ENCODE measurements at places on chromosomes 6 and 20.

DNA sequence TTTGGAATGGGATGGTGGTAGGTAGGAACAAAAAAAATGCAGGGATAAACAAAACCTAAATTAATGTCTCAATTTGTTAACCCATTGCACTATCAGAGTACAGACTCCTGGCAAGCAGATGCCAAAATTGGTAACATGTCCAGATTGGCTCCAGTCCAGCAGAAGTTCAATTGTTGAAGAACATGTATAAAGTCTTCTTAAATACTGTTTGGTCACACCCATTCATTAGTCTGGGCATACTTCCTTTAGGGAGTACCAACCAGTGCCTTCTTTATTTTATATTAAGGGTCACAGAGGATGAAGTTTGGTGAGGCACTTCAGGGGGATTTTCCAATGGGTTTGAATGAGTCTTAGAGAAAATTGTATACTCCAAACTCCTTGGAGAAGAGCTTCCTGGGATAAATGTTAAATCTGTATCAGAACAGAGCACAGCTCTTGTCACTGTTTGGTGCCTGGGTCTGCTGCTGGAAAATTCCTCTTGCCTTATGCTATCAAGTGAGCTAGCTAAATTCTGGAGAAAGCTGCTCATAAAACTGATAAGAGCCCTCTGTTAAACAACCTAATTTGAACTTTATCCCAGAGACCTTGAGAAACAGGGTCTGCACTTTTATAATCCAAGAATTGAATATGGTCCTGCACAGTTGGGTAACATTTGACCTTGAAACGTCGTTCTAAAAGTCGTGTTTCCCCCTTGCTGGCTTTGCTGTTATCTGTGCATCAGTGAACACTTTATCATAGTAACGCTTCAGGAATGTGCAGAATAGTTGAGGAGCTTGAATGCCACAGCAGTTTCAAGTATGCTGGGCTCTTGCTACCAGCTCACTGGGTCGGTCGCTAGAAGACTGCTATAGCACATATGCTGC, 334.1 kb upstream of the CITED2 start:
- DNase-seq: peak; percentile 80

DNA sequence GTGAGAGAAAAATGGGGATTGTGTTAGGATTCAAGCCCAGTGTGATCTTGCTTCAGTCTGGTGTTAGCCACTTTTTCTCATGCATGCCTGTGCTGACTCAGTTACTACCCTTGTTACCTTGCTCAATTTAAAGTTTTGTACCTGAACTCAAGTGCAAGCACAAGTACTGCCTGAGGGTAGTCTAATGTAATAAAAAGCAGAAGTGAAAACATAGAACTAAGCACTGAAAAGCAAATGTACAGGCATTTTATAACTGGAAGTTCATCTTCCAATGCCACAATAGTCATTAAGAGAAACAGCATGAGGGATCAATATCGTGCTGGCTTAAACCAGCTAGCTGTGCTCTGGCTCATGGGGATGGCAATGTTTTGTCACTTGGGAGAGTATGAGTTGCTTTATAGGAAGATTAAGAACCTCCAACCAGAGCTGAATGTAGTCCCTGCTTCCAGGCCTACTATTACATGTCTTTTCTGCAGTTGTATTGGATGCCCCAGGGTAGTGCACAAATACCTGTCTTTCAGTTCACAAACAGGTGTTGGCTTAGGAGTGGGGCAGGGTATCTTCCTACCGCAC, 48.7 kb downstream of the SLC35F1 start:
- DNase-seq: no peak

GRCh38 chr6:118890997-118891790, 2.8 kb upstream of the ASF1A start:
- no peak for DNase-seq

GRCh38 chr6:7213416-7213815, 99.6 kb downstream of the SSR1 start:
- DNase-seq: no peak

GRCh38 chr6:75345413-75345812, 60.8 kb upstream of the TMEM30A start:
- DNase-seq: no peak

GRCh38 chr6:157891544-157892362, 68.7 kb downstream of the SNX9 start:
- no peak for DNase-seq

- DNase-seq: peak; percentile 53
Measured at GRCh38 chr6:31597006-31597405, 4.2 kb upstream of the NCR3 start.
